HCT116 (cell line): ENCODE measurements at places on chromosomes 5 and 9.

GRCh38 chr9:127521919-127522304 is 70.6 kb downstream of the LRSAM1 start:
- no peak for DNase-seq

DNA sequence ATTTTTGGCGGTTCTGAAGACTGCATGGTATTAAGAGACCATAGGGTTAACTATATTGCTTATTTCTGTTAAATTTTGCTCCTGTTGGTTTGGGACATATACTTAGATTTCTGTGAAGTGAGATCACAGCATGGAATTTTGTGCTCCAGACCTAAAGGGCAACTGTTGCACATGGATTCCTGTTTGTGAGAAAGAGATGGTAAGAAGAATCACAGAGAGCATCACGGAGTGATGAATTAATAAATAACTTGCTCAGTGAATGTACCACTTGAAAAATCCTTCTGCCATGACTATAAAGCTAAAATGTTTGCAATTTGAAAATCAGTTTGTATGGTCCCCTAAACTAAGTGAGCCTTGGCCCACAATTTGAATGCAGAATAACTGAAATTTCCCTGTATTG is 4.5 kb downstream of the PSAT1 start:
- DNase-seq = no peak

DNA sequence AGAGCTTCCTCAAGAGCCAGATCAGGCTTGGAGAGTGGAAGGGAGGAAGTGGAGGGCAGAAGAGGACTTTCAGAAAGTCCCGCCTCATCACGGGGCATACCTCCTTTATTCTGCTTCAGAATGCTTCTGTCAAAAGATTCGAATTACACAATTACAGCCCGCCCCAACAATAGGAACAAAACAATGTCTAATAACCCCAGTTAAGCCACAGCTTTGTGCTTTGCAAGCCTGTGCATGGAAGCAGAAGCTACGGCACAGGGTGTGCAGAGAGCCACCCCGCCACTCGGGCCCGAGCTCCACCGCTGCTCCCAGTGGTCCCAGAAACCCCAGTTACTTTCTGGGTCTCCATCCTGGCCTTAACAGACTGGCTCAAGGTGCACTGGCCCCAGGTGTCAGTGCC is 23.5 kb downstream of the HNRNPH1 start:
- no peak for DNase-seq

DNA sequence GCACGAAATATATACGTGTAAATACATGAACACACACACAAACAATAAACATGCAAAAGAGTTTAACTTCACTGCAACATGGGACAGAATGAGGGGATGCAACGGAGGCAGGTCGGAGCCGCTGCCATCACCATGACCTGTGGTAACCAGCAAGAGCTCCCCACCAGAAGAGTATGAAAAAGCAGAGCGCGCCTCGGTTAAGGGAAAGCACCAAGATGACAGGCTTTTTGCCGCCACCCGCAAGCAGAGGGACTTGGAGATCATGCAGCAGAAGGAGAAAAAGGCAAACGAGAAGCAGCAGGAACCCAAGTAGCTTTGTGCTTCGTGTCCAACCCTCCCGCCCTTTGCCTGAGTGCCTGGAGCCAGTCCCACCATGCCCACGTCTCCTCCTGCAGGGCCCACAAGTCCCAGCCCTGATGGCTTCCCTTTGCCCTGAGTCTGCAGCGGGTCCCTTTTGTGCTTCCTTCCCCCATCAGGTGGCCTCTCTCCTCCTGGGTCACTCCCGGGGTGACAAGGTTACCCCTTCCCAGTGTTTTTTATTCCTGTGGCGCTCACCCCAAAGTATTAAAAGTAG is 13.8 kb downstream of the WHRN start:
- DNase-seq = no peak

DNA sequence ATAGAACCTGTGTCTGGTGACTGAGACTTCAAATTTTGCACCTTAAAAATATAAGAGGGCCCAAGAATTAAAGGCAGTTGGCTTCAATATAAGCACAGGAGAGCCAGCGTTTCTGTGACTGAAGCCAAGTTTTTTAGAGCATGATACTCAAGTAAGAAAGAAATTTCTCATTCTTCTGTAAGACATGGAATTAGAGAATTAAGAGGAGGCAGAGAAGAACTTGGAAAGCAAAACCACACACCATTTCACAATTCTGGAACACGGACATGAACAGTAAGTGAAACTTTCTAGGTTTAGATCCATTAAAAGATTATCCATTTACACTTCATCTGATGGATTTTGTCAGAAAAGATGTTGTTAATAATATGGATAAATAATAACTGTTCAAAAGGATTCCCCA is 8.9 kb upstream of the AGXT2 start:
- DNase-seq = no peak

DNA sequence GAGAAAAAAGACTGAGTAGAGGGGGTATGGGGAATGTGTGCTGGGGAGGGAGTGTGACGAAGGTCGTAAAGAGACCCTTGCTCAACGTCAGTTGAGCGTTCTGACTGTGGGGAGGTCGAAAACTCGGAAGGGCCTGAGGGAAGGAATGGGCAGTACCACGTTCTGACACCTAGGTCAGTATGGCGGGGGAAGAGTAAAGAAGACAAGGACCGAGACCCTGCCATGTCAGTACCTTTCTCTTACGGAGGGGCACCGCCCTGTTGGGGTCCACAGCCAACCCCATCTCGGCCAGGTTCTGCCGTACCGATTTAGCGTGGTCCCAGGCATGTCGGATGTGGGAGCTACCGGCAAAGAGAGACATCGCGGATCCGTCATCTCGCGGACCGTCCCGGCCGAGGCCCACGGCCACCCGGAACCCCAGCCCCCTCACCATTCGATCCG is 375 bp downstream of the NOP16 start:
- no peak for DNase-seq

DNA sequence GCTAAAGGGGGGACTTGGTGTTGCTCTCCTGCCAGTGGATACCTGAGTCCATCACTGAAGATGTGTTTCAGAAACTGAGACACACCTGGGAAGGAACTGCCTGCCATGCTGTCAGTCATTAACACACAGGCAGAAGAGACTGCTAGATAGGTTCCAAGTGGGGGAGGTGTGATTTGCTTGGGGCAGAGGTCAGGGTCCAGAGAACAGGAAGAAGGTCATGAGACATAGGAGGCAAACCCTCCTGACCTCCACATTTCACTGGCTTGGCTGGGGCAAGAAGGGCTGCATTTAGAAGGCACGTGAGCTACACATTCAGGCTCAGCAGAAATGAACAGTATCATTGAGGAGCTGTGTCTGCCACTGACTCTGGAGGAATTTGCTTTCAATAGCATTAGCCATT is 215.8 kb downstream of the HSPA4 start:
- no peak for DNase-seq

- no peak for DNase-seq
Measured at GRCh38 chr5:73233461-73234203, 60.6 kb downstream of the TMEM174 start.

DNA sequence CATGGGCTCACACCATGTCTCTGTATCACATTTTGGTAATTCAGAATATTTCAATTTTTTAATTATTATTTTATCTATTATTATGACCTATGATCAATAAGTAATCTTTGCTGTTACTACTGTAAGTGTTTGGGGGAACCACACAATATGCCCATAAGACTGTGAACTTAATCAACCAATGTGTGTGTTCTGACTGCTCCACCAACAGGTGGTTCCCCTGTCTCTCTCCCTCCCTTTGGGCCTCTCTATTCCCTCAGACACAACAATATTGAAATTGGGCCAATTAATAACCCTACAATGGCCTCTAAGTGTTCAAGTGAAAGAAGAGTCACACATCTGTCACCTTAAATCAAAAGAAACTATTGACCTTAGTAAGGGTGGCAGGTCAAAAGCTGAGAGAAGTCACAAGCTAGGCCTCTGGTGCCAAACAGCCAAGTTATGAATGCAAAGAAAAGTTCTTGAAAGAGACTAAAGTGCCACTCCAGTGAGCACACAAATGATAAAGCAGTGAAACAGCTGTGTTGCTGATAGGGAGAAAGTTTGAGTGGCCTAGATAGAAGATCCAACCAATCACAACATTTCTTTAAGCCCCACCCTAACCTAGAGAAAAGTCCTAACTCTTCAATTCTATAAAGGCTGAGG is 88.7 kb downstream of the DEPDC1B start:
- no peak for DNase-seq

GRCh38 chr5:32307769-32308194 is 5.0 kb downstream of the MTMR12 start:
- DNase-seq = no peak

DNA sequence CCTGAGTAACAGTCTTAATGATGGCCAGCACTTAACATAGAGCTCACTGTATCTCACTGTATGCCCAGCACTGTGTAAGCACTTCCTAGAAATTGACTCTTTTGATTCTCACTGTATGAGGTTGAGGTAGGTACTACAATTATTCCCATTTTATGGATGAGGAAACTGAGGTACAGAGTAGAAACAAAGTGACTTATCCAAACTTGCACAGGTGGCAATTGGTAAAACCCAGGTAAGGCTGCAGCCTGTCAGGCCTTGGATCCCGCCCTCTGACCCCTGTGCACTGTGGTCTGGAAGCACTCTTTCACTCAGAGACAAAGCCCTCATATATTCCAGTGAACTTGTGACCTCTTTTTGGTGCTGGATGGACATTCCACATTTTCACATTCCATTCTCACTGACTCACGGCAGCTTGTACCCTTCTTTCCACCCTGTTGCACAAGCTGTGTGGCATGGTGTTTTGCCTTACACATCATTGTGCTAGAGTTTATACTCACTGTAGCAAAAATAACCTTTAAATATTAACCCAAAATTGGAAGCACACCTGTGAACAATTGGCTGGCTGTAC is 21.7 kb downstream of the ANKRD55 start:
- peak; percentile 88 for DNase-seq

GRCh38 chr5:170611449-170612090 is 107.8 kb downstream of the KCNIP1 start:
- no peak for DNase-seq

GRCh38 chr9:133226219-133227171 is 17.4 kb upstream of the OBP2B start:
- DNase-seq = no peak

DNA sequence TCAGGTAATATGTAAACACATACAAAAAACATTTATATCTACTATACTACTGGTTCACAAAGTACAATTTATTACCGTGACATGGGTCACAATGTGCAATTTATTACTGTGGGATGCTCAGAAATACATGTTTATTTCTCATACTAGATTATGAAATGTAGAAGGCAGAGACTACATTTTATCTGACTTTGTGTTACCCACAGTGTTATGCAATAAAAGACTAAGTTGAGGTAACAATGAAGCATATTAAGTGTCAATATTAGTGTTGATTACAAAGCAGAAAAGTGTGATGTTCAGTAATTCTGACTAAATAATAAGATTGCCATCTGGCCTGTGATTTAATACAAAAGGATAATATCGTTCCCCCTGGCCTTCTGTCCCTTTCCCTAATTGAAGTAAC is 42.4 kb downstream of the CPLANE1 start:
- DNase-seq = no peak

DNA sequence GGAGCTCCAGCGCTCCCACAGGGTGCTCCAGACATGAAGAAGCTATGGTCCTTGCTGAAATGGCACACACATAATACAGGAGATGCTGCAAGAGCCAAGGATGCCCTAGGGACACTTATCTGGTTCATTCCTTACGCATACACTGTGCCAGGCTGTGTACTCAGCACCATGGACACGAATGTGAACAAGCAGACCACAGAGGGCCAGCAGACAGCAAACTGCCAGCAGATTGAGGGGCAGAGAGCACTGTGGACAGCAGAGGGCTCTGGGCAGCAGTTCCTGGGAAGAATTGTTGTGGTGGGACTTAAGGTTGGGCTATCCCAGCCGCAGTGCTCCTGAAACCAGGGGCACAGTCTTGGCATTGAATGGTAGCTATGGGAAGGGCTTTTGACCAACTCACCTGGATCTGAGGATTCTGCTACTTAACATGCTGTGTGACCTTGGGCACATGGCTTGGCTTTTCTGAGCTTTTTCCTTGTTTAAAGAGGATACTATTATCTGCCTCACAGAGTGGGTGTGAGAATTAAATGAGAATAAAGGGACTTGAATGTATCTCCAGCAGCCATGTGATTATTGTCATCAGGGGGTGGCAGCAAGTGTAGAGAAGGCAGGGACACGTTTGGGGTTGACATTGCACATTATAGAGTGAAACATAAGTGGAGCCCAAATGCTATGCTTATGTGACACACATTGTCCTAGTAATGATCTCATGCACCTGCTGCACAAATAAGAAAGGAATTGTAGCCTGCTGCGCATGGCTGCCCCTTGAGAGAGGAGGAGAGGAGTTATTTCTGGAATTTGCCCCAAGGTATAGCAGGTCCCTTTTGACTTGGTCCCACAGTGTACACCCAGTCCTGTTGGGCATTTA is 30.1 kb downstream of the PPARGC1B start:
- no peak for DNase-seq

- DNase-seq = no peak
Measured at GRCh38 chr5:152736906-152737305, 331.8 kb upstream of the NMUR2 start.

GRCh38 chr5:79955941-79956670 is 35.0 kb downstream of the MTX3 start:
- peak; percentile 8 for DNase-seq

DNA sequence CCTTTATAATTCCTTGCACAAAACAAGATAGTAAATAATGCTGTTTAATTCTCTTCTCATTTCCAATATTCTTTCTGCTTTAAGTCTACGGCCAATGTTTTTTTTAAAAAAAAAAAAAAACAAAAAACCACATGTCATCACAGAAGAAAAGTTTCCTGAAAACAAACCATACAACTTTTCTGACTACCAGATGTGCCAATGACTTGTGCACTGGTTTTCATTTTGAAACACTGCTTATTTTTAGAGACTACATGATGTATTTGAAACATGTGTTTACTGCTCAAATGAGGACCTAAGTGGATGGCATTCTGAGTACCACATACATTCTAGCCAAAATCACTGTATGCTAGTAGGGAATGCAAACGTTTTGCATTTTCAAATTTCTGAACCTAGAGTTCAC is 167.9 kb downstream of the GLIS3 start:
- DNase-seq = no peak

DNA sequence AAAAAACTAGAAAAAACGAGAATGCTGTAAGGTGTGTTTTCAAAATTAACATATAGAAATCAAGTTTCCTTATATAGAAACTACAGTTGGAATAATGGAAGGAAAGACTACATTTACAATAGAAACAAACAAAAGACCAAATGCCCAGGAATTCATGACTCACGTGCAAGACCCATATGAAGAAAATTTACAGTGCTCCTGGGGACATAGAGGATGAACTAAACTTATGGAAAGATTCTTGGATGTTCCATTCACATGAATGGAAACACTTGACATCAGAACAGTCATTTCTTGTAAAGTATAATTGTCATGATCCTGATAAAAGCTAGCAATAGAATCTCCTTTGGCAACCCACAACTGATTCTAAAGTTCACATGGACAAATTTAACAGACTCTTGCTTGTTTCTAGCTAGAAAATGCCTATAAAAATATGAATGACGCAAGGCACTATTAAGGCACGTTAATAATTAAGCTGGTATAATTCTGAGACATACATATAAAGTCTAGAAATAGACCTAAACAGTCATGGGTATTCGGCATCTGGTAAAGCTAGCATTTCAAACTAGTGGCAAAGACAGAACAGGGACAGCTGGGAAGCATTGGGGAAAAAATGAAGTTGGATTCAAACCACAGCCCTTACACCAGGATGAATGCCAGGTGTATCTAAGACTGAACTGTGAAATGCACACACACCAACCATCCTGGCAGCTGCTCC is 5.1 kb upstream of the ZFP62 start:
- DNase-seq = no peak
